ENCODE measurements at places on chromosomes 2 and 18.

DNA sequence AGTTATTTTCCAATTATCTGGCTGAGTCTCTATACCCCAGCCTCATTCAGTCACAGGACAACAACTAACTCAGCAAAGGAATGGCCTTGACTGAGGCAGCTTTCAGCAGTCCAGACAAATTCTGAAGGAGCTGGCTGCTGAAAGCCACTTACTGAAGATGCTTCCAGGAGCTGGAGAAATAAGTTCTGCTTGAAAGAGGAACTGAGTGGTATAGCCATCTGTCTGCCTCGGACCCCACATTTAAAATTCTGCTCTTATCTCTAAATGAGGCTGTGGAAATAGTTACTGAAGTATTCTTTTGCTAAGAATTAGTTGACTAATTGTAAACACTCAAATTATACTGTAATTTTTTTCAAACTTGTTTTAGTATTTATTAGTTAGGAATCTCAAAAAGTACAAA, 9.1 kb upstream of the GPD2 start:
- no peak for DNase-seq

DNA sequence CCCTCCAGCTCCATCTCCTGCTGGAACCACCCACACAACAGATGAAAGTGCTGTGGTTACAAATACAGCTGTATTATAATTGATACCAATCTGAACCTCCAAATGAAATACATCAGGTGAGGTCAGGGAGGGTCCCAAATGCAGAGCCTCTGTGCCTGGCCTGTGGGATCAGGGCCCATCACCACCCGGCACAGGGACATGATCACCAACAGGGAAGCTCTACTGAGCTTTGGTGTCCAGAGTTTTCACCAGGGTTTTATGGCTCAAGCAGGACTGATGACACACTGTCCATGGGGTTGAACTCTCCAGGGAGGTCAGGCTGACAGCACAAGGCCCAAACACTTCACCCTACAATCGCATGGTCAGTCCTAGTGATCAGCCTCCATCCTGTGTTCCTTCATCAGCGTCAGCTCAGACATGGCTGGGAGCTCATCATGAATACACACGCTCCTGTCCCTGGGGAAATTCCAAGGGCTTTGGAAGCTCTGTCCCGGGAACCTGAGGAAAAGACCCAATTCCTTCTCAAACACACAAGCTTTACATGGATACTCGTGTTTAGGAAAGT, 3.9 kb upstream of the PXDN start:
- DNase-seq: no peak

DNA sequence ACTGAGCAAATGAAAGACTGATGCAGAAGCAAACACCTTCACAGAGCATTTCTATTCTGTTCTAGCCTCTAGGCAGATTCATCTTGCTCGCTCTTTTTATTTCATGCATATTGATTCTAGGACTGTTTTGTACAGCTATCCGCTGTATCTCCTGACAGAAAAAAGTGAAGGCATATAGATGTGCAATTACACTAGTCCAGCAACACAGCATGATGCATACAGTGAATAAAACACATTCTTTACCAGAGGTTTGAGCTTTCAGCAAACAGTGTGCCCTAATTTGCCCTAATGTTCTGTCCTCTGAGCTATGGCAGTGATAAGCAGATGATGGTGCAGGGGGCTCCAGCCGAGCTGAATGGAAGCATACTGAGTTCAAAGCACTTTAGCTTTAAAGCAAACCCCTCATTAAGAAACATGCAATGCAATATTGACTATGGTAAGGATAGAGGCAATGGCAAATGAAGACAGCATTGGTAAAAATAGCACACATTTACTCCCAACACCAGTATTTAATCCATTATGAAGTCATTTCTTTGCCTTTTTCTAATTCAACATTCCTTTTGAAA, 141.2 kb upstream of the RGPD4 start:
- no peak for DNase-seq

GRCh38 chr2:17373041-17373440, 145.2 kb downstream of the RAD51AP2 start:
- DNase-seq: no peak

DNA sequence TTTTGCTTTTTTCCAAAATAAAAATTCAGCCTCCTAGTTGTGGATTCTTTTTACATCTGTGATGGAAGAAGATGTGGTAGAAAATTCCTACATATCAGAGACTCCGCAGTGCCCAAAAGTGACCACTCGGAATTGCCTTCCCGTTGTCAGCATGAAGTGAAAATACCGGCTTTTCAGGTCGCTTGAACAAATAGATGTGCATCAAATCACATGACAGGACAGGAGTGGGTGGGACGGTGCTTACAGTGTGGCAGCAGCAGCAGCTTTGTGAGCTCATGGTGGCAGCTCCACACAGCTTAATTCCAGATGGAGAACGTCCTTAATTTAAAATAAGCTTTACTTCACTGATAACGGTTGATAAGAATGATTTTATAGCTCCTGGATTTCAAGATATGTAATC, 20.3 kb downstream of the SALL3 start:
- DNase-seq: no peak

DNA sequence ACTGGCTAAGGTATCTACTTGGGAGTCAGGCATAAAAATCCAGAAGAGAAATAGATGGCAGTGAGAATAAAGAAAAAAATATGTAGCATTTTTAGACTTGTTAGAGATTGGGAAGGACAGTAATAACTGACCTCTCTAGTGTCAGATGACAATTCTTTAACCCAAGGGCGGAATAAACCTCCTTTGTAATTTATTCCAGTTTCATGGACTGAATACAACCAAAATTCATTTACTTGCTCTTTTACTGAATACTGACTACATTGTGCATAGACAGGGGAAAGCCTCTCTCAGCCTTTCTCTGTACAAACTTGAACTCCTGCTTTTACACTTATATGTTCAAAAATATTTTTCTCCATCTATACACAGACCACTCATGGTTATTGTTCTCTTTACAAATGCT, 475.3 kb upstream of the RAB12 start:
- no peak for DNase-seq

DNA sequence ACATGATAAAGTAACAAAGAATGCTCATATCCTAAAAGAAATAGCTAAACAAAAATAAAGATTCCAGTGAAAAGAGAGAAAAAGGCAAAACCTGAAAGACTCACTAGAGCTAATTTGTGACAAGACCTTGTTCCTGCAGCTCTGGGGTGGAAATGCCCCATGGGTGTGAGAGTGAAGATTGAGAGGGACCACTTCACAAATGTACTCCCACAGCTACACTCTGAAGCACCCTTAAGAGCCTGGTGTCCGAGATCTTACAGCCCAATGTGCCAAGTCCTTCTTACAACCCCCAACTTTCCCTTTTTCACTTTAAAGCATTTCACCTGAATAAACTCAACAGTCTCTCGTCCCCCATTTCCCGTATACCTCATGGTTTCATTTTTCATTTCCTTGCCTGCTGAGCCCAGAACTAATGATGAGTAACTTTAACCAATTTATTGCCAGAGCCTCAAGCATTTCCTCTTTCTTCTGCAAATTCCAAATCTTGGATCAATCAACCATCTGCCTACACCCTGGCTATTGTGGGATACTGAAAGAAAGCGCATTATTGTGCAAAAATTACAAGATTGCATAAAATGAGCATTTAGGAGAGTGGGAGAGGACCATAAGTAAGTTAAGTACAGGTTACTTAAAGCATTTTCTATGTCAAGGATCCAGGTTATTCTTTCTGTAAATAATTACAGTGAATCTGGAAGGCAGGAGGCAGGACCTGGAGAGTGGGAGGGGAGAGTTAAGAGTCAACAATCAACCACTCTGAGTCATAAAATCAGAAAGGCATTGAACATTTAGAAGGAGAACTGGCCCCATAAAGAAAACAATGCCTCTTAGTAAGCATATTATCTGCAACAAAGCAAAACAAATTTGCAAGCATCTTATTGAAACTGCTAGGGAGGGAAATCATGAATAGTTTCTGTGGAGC, 804.4 kb upstream of the CELF4 start:
- DNase-seq: no peak

GRCh38 chr2:219521066-219521880, 7.0 kb downstream of the ASIC4 start:
- no peak for DNase-seq

- no peak for DNase-seq
Measured at GRCh38 chr2:79511320-79511951, 1.4 kb upstream of the CTNNA2 start.

DNA sequence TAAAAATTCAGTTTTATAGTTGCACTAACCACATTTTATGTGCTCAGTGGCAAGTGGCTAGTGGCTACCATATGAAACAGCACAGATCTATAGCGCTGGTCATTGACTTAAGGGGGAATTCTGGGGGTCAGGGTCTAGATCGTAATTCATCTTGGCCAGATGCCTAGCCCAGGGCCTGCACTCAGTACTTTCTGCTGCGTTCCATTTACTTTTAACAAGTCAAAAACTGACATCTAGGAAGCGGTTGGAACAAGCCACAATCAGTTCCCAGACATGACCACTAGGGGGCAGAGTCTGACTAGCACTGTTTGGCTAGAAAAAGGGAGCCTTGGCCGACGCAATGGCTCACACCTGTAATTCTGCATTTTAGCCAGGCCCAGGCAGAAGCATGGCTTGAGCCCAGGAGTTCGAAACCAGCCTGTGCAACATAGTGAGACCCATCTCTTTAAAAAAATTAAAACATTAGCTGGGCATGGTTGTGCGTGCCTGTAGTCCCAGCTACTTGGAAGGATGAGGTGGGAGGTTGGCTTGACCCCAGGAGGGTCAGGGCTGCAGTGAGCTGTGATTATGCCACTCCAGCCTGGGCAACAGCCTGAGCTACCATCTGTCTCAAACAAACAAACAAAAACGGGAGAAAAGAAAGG, 9.0 kb upstream of the TMBIM1 start:
- DNase-seq: peak; percentile 80

GRCh38 chr2:8568543-8569302, 113.1 kb upstream of the ID2 start:
- DNase-seq: no peak

DNA sequence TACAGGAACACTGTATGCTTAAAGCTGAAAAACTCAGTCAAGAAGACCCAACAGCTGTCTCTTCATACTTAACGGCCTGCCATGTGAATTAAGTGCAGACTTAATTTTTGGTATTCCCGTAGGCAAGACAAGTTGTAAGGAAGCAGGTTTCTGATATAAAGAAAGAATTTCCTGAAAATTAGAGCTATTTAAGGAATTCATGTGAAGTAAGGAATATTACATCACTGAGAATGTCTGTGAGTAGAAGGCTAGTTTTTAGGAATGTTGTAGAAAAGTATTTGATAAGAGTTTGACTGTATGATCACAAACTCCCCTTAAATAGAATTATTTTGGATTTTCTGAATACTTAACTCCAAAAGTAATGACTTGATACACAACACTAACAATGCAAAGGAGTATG, 51.0 kb downstream of the WDR33 start:
- no peak for DNase-seq

- DNase-seq: peak; percentile 5
Measured at GRCh38 chr2:216404010-216404618, 8.2 kb upstream of the SMARCAL1 start.

- peak; percentile 35 for DNase-seq
Measured at GRCh38 chr2:152716805-152717227, 445 bp downstream of the PRPF40A start.

- DNase-seq: no peak
Measured at GRCh38 chr2:141195087-141195486, 935.7 kb downstream of the LRP1B start.

DNA sequence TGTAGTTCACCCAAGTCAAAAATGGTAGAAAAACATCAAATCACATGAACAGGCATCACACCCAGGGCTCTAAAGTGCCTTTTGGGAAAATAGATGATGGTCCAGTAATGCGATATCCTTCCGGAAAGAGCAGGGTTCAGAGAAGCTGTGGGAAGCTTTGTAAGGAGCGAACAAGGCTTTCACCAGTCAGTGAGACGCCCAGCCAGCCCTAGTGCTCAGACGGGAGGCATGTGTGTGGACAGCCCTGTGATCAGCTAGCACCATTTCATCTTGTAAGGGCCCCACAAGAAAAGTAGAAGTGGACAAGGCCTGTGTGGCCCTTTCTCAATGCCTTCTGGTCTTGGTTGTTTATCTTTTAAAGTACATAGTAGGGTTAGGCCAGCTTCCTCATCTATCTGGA, 76.1 kb downstream of the SMIM21 start:
- no peak for DNase-seq

DNA sequence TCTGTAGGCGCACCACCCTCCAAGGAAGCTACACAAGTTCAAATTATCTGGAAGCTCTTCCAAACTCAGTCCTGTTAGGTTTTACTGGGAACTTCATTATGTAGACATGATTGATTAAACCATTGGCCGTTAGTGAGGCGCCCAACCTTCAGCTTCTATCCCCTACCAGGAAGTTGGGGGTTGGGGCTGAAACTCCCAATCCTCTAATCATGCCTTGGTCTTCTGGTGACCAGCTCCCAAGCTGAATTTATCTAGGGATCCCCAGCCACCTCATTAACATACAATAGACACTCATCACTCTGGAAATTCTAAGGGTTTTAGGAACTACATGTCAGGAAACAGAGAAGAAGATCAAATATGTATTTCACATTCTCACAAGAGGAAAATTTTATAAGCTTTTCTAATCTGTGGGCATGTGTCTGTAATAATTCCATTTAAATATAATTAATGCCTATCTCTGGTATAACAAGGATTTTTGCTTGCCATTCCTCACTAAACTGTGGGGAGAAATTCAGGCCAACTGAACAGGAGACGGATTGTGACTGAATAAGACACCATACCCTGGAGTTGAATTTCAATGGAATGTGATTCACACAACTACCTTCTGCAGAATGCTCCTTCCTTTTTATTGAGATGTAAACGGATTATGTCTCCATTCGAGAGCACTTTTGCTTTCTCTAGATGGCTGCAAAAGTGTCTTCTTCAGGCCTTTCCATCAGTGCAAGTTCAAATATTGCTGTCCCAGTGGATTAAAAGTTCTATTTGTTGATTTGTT, 328.6 kb downstream of the LRRTM1 start:
- no peak for DNase-seq

DNA sequence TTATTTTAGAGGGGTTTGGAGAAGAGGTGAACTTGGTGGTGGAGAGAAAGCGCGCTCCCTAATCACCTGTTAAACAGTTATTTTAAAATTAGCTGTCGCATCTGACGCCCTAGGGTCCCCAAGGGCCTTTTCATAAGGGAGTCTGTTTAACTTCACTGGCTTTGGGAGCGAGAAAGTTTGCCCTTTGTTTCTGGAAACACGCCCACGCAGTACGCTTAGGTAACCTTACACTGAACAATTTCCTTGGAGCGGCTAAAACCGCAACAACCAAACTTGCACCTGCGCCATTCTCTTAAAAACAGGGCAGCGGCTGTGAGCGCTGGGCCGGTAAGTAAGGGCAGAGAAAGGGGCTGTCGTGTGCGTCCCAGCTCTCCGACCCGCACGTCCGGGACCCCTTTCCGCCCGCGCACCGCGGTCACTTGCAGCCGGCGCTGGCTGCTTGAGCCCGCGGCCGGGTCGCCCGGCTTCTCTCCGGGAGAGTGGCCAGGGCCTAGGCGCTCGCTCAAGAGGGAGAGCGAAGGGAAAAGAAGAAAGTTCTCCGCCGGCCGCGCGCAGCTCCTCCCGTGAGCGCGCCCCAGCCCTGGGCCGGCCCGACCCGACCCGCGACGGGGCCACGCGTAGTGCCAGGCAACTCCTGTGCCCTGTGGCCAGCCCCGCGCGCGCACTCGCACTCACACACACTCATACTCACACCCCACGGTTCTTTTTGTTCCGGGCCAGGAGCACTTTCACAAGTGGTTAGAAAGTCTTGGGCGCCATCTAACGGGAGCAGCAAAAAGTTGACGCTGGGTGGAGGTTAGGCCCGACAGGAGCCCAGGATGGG, 19.2 kb downstream of the POU3F3 start:
- no peak for DNase-seq

GRCh38 chr2:136077107-136077506, 40.8 kb downstream of the CXCR4 start:
- no peak for DNase-seq
